Naive B cell (primary cell): ENCODE measurements at places on chromosomes 12 and 14. TPM values are rescaled to one million over a fixed set of nuclear protein-coding genes. Genes with fewer than 3 reads are reported as not detected.

GRCh38 chr14:24694680-24695079, 60.7 kb upstream of the GZMB start:
- DNase-seq = no peak

Gene KRT77
- polyA plus RNA-seq = not detected

Gene CCDC197
- polyA plus RNA-seq = not detected

Gene RNASE11
- polyA plus RNA-seq = not detected

DNA sequence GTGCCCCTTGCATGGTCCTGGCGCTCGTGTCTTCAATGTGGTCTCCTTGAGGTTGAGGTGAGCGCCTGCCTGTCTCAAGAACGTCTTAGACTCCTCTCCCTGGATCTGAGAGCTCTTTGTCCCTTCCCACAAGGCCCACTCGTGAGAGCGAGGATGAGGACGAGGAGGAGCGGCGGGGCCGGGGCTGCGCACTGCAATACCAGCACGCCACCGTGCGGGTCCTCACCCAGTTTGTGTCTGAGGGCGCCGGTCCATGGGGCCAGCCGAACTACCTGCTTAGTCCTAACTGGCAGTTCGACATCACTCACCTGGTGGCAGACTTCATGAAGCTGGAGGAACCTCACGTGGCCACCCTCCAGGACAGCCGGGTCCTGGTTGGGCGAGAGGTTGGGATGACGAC, 128.1 kb downstream of the SLC15A4 start:
- no peak for DNase-seq

DNA sequence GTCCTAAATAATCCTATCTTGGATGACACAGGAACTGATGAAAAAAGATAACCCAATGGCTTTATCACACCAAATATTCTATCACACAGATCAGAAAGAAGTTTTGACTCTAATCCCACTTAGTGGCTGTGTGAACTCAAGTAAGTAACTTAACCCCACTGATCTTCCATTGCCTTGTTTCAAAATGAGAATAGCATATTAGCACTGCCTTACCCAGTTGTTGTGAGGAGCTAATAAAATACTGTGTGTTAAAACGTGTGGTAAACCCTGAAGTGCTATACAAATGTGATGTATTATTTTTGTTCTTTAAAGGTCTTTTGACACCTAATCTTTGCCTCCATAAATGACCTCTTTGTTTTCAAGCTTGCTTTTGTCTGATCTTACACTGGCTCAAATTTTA, 60.9 kb upstream of the ARID2 start:
- DNase-seq = no peak

- no peak for DNase-seq
These were observed 289.7 kb downstream of the RAD51B start for GRCh38 chr14:68109132-68109900.

DNA sequence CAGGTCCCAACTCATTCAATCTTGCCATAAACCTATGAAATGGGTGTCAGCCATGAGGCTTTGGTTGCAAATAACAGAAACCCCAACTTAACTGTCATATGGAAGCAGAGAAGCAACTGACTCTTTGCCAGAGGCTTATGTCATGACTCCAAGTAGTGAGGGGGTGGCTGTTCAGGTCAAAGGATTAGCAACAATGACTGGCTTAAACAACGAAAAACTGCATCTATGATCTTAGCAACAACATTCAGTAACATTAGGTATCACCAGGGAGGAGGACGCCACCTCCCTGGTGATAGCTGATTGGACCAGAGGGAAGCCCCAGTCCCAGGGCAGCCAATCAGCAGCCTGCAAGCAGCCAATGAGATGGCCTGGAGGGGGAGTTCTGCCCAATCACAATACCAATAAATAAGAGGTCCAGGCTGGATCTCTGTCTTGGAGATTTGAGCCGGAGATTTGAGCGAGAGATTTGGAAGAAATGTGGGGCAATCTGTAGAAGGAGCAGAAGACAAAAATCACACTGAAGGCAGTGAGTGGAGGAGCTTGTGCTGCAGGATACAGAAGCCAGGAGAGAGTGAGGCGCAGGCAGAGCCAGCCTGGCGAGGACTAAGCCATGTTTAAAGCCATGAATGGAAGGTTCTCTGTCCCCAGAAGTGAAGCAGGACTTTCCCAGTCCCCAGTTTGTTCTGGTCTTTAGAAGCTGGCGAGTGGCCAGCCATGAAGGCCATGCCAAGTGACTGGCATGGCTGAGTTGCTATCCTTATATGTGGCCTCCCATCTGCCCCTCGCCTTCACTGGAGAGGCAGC, 93.3 kb downstream of the CALM1 start:
- no peak for DNase-seq

DNA sequence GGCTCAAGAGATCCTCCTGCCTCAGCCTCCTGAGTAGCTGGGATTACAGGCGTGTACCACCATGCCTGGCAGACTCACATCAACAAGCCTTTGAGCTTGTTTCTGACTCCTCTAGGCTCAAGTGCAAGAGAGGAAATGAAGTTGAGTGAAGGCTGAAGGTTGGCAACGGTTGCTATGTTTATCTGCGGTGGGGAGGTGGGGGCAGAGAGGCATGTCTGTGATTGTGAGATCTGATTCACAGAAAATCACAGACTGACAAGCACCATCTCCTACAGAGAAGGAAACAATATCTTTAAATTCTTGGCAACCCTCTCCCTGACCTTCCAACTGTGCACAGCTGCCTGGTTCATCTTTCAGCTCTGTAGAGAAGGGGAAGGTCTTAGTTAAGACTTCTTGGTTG, 22.1 kb upstream of the NINJ2 start:
- DNase-seq = peak; percentile 91

Gene SPTSSA
- 17.4 TPM for polyA plus RNA-seq

DNA sequence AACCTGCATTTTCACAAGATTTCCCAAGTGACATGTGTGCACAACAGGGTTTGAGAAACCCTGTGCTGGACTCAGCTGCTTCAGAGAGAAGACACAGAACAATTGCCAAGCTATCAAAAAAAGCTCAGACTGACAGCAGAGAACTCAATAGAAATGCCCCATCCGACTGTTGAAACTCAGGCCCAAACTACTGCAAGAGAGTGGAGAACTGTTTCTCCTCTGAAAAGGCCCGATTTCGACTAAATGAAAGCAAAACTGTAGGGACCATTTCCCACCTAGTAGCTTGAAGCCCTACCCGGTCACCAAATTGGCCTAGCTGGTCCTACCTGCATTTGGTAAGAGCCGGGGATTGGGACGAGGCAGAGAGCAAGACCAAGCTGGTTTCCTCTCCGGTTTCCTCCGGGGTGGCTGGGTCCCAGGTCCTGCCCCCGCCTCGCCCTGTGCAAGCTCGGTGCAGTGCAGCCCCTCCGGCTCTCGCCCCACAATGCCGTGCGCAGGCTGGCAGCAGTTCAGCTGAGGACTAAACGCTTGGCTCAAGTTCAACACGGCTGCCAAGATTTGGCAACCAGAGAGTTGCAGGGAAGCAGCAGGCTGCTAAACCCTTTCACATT, 1180.6 kb downstream of the VRK1 start:
- no peak for DNase-seq

DNA sequence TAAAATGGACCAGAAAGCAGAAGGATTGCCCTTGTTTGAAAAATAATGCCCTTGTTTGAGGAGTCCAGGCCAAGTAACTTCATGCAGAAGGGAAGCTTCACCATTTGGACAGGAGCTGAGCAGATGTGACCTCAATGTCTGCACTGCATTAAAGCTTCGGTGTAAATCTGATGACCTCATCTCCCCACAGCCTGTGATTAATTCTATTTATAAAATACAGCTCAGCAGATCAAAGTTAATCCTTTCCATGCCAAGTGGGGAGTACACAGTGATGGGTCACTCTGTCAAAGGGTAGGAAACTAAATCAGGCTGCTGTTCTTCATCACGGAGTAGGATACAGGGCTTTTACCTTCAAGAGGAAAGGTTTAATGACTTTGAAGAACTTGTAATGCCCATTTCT, 533.7 kb downstream of the RPS29 start:
- DNase-seq = no peak

DNA sequence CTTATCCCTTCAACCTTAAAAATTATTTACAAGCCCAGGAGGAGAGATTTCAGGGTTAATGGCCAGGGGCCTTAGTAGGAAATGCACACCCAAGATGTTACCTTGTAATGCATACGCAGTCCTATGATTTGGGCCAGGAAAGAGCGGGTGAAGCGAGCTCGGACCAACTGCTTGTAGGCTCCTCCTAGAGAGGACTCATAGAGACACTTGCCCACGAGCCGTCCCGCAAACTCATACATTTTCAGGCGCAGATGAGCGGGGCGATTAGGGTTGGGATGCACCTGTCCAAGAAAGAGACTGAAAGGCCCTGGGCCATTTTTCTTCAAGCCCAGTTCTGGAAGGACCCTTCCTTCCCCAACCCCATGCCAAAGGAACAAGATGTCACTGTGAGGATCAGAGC, 43.0 kb downstream of the AREL1 start:
- DNase-seq = no peak

DNA sequence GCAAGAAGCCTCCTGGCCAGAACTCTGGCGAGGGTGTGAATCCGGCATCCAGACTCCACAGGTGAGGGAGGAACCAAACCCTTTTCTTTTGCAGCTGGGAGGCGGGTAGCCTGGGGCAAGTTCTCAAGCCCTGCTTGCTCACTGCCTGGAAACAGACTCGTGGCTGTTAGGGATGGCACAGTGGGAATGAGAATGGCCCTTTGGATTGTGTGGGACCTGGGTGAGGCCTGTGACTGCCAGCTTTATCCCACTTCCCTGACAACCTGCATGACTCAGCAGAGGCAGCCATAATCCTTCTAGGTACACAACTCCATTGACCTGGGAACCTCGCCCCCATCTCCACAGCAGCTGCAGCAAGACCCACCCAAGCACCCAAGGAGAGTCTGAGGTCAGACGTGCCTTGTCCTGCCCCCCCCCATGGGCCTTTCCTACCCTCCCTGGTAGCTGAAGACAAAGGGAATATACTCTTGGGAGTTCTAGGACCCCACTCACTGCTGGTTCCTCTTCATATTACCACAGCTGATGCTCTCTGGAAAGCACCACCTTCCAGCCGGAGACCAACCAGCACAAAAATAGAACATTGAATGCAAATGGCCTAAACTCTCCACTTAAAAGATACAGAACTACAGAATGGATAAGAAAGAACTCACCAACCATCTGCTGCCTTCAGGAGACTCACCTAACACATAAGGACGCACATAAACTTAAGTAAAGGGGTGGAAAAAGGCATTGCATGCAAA, 5.1 kb upstream of the GPR33 start:
- no peak for DNase-seq

DNA sequence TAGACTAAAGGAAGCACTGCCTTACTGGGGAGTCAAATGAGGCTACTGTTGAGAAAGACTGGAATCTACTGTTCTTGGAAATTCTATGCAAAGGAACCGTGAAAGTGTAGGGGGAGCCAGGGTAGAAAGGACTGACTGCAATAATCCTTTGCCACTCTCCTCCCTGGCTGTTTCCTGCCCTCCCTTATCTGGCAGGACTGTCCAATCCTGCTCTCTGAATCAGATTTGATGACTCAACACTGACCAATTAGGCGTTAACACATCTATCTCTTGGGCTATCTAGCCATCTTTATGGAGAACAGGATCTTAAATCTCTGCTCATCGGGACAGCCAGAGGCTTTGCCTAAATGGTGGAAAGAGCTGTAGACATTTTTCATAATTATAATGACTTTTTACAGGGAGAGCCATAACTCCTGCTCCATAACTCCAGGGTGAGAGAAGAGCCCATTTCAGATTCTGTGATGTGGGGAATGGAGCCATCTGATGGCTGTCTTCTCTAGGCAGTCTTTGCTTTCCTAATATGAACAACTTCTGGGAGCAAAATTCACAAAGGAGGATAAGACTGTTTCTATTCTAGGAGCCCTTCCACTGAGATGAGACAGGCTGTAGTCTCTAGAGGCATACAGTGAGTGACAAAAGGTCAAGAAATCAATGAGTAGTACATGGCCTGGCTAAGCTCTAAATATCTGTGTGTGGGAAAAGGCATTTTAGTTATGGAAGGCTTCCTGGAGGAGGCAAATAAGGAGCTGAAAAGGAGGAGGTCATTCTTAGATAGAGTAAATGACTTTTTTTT, 68.9 kb upstream of the CISTR start:
- no peak for DNase-seq

GRCh38 chr12:25469368-25469767, 83.7 kb downstream of the LMNTD1 start:
- no peak for DNase-seq

DNA sequence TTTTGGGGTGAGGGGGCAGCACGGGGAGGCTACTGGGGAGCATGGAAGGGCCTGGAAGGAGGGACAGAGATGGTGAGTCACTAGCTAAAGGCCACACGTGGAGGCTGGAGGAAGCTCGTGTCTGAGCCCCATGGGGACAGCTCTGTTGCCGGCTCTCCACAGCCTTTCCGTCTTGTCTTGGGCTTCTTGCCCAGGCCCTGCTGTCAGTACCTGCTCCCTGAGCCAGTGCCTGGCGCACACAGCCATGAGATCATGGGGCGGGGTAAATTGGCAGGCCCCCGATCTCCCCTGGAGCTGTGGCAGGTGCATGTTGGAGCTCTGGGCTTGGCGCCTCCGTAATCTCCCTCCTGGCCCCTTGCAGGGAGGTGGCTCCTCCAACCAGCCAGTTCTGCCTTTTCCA, 16.1 kb upstream of the KRT80 start:
- no peak for DNase-seq

- no peak for DNase-seq
These were observed 16.6 kb downstream of the PITPNM2 start for GRCh38 chr12:123134271-123134671.

Gene LIN7A
- polyA plus RNA-seq = 2.2 TPM

- DNase-seq = no peak
These were observed 165.4 kb upstream of the SSTR1 start for GRCh38 chr14:38042322-38042721.

DNA sequence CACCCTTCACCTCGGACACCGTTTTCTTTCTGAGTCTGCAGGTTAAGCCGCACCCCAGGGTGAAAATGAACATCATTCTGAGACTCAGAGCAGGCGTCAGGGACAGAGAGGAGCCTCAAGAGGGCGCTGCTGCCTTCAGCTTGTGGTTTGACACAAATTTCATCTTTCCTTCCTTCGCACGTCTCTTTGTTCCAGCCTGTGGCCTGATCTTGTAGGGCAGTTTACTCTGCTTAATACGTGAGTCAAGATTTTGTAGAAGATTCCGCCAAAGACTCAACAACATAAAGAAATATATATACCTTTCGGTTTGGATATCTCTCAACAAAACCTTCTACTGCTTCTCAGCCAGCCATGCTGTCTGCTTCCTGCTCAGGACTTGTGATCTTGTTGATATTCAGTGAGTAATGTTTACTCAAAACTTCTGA, 329.3 kb upstream of the OR4E1 start:
- no peak for DNase-seq
